ENCODE measurements at places on chromosomes 3 and 15. TPM values are rescaled to one million over a fixed set of nuclear protein-coding genes. Genes with fewer than 3 reads are reported as not detected.

DNA sequence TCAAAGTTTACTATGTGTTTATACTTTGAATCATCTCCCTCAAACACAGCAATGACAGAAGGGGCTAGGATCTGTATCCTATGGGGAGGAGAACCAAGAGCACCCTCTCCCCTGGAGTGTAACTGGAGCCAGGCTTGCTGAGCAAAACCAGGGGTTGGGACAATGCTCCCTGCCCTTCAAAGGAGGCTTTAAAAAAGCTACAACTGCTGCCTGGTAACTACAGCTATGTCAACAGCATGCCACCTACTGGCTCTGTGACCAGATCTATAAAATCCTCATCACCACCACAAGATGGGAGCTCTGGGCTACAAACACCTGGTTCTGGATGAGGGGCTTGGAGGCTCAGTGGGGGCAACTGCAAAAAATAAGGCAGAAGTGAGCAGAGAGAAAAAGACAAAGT is 61.9 kb downstream of the ANO10 start:
- no peak for DNase-seq

DNA sequence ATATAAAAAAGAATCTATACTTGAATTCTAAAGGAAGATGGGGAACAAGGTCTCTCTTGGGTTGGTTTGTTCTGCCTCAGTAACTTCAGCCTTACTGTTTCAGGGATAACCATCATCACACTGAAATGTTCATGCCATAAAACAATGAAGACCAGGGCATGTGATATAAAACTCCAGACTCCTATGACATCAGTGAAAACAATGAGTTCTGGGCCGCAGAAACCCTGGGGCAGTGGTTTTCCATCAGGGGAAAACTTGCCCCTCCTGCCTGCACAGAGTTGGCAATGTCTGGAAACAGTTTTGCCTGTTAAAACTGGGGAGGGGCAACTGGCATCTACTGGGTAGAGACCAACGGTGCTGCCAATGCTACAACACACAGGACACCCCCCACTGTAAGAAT is 46.8 kb downstream of the CA12 start:
- no peak for DNase-seq

DNA sequence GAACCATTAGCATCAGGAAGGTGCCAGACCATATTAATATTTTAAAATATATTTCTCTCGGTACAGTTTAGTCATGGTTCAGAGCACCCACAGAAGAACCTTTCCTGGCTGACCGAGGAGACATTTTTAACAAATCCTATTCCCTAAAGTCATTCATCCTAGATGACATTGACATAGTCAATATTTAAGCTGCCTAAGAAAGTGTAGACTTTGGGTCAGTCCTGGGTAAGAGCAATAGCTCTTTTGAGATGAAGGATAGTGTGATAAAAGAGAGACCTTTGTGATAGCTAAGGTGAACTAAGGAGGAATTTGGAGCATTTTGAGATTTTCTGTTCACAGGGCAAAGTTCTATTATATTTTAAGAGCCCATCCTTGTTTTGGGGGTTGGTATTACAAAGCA is 47.5 kb downstream of the ZNF609 start:
- no peak for DNase-seq

- no peak for DNase-seq
Observed at GRCh38 chr3:46378426-46378942, 7.7 kb downstream of the CCR5 start.

DNA sequence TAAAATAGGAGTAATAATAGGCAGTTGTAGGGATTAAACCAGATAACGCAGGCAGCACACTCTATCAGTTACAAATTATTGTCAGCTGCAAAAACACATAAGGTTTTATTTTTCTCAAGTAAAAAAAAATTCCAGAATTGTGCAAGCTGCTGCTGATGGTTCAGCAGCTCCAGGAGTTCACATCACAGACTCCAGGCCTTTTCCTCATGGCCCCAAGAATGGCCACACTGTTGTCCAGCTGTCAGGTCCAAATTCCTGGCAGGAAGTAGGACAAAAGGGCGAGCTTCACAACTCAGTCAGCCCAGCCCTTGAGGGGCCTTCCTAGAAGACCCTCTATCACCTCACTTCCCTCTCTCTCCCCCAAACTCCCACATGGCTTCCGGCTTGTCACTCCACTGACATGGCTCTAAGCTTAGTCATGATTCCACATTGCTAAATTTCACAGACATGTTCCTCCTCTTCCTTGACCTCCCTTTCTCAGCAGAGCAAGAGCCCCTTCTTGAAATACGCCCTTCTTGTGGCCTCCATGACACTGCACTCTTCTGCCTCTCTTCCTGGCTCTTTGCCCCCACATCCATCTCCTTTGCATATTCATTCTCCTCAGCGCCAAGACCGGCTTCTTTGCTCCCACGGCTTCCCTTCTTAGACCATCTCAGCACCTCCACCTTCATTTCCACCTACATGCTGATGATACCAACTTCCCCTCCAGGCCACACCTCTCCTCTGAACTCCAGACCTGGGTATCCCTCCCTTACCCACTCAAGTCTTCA is 27.4 kb upstream of the FAM174B start:
- DNase-seq = no peak

- no peak for DNase-seq
Observed at GRCh38 chr3:35592589-35593295, 46.6 kb upstream of the ARPP21 start.

GRCh38 chr3:160569894-160570652 is 4.7 kb upstream of the KPNA4 start:
- DNase-seq = no peak

DNA sequence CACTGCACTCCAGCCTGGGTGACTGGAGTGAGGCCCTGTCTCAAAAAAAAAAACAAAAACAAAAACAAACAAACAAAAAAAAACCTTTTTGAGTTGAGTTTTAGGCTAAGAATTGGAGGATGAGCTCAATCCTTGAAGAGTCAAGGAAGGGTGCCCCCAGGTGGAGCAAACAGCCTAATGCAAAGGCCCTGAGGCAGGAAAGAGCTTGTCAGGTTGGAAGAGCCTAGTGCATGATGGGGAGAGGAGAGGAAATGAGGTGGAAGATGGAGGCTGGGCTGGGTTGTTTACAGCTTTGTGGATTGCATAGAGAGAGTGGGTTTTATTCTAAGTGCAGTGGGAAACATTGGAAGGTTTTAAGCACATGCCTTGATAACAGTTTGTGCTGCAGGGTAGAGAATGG is 2.1 kb upstream of the SNX22 start:
- DNase-seq = no peak

DNA sequence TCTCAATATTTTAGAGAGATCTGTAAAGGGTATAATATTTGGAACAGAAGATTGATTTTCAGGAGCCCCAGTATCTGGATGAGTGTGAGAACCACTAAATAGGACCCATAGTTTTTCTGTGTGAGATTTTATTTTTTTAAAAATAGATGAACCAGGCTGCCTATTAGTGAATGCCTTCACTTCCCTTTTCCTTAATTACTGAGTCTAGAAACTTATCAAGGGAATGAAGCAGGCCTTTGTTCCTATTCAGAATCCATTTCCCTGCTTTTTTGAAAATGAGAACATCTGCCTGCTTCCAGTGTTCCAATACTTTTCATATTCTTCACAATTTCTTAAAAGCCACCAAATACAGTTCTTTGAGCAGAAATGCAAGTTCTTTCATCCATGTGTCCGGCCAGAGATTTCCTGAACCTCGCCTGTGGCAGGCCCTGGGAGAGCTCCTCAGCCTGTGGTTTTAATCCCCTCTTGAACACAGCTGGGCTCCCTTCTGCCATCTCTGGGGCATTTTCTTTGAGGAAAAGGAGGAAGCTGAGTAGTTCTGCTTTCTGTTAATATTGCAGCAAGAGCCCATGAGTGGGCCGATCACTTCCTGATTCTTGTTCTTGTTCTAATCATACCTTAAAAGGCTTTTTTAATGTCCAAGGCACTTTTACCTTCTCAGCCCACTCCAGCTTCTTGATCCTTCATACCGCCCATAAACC is 4.7 kb downstream of the EHD4 start:
- no peak for DNase-seq

GRCh38 chr3:130490241-130490640 is 26.7 kb upstream of the COL6A6 start:
- DNase-seq = no peak

GRCh38 chr3:108474581-108474980 is 35.8 kb downstream of the MYH15 start:
- no peak for DNase-seq

DNA sequence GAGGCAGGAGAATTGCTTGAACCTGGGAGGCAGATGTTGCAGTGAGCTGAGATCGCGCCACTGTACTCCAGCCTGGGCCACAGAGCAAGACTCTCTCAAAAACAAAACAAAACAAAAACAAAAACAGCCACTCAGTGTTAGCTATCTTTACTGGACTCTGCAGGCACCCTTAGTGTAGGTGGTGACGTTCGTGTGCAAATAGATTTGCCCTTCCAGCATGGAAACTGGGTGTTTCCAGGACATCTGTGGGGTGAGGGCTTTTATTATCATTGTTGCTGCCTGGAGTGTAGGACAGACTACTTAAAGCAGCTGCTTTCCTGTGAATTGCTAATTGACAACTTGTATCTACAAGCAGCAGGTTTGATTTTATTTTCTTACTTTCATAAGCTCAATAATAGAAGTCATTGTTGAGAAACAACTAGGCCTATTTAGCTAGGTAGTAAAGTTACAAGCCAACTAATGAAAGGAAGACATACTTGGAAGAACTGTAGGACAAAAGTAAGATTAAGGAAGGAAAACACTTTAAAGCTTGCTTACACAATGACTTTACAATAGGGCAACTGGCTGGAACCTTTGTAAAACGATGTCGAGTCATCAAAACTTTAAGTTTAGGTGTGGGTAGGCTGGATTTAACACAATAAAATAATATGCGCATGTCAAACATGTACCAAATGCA is 25.4 kb upstream of the SPPL2A start:
- no peak for DNase-seq

GRCh38 chr3:29686889-29687592 is 406.2 kb downstream of the RBMS3 start:
- DNase-seq = no peak

- DNase-seq = no peak
Observed at GRCh38 chr3:195005251-195005620, 265.7 kb downstream of the XXYLT1 start.

- no peak for DNase-seq
Observed at GRCh38 chr3:37218206-37218605, 43.8 kb upstream of the LRRFIP2 start.

- DNase-seq = no peak
Observed at GRCh38 chr15:62426387-62426956, 261.4 kb upstream of the C2CD4B start.

GRCh38 chr3:23710555-23710954 is 95.2 kb upstream of the UBE2E1 start:
- no peak for DNase-seq

- no peak for DNase-seq
Observed at GRCh38 chr15:39433376-39433775, 147.5 kb upstream of the THBS1 start.

DNA sequence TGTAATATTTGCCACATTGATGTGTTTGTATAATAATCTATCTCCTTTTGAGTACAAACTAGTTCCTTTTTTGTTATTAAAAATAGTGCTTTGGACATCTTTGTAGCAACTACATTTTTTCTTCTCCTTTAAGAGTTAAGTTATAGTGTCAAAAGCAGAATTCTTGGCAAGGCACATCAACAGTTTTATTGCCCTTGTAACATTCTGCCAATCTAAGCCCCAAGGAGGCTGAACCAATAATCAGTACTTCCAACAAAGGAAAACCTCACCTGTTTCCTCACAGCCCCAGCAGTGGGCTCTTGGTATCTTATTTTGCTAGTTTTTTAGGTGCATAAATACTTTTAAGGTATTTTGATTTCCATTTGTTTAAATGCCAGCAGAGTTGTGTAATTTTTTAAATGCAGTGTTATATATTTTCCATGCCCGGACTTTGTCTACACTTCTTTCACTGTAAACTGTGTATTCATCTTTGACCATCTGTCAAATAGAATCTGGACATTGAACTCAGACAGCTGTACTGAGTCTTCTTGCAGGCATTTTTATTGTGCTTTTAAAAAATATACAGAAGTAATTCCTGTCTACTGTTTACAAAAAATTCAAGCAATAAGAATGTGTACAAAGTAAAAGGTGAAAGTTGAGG is 101.0 kb downstream of the MYLK start:
- no peak for DNase-seq

DNA sequence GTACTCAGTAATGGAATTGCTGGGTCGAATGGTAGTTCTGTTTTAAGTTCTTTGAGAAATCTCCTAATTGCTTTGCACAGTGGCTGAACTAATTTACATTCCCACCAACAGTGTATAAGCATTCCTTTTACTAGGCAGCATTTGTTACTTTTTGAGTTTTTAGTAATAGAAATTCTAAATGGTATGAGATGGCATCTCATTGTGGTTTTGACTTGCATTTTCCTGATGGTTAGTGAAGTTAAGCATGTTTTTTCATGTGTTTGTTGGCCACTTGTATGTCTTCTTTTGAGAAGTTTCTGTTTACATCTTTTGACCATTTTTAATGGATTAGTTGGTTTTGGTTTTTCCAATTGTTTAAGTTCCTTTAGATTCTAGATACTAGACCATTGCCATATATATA is 28.4 kb downstream of the TP63 start:
- no peak for DNase-seq

DNA sequence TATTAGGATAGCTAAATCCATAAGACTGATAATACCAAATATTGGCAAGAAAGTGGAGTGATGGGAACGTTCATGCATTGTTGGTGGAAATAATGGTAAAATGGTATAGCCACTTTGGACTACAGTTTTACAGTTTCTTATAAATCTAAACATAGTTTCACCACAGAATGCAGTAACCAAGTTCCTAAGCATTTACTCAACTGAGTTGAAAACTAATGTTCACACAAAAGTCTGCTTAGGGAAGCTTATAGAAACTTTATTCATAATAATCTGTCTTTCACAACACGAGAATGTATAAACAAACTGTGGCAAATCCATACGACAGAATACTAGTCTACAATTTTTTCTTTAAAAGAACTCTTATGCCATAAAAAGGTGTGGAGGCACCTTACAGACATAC is 969.3 kb downstream of the FHIT start:
- no peak for DNase-seq

Gene FAM174B
- 51.1 TPM for total RNA-seq

Gene SPSB4
- total RNA-seq = 0.53 TPM

Gene SERPINI2
- total RNA-seq = not detected

Gene IMPG2
- 0.99 TPM for total RNA-seq

Gene AHSG
- not detected for total RNA-seq

Gene GOLGA6L7
- total RNA-seq = not detected

Gene AGBL1
- total RNA-seq = not detected

Gene DISP2
- 3.9 TPM for total RNA-seq

Gene SPPL2A
- total RNA-seq = 98.1 TPM

Gene OR5K2
- not detected for total RNA-seq

Gene CLDN16
- total RNA-seq = 2.5 TPM

Gene CCDC13
- total RNA-seq = 1.5 TPM

Gene GABRB3
- total RNA-seq = 0.05 TPM

Gene EPHA3
- 0.34 TPM for total RNA-seq

Gene SRGAP3
- total RNA-seq = 0.76 TPM

Gene TRPM1
- not detected for total RNA-seq

Gene C3orf18
- 4.2 TPM for total RNA-seq

Gene MYH15
- 0.06 TPM for total RNA-seq

Gene RTP3
- not detected for total RNA-seq

Gene HESX1
- total RNA-seq = 1.0 TPM

Gene GOLGA8T
- total RNA-seq = 0.23 TPM

Measured in glomerular endothelial cell (primary cell).